Renal cortex interstitium (tissue), 15 donors: ENCODE measurements at places on chromosomes 6 and 20.

DNA sequence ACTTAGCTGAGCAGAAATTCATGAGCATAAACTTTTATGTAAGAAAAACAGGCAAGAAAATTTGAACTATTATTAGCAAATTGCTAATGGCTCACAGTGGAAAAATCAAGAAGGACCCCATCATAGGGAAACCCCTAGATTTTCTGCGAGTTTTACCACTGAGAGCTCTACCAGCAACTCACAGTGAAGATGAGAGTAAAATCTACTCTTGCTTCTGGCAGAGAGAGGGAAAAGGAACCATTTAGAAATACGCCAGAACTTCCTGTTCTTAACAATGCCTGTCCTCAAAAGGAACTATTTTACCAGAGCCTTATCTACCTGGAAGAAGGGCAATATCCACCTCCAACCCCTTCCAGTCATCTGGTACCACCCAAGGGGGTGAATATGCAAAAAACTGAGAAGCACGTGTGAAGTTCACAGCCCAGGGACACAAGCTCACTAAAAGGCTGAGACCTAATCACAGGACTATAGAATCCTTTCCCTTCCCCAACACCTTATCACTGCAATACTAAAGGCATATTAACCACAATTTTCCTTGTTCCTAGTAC is 34.4 kb upstream of the ASF1A start:
- no peak for DNase-seq

DNA sequence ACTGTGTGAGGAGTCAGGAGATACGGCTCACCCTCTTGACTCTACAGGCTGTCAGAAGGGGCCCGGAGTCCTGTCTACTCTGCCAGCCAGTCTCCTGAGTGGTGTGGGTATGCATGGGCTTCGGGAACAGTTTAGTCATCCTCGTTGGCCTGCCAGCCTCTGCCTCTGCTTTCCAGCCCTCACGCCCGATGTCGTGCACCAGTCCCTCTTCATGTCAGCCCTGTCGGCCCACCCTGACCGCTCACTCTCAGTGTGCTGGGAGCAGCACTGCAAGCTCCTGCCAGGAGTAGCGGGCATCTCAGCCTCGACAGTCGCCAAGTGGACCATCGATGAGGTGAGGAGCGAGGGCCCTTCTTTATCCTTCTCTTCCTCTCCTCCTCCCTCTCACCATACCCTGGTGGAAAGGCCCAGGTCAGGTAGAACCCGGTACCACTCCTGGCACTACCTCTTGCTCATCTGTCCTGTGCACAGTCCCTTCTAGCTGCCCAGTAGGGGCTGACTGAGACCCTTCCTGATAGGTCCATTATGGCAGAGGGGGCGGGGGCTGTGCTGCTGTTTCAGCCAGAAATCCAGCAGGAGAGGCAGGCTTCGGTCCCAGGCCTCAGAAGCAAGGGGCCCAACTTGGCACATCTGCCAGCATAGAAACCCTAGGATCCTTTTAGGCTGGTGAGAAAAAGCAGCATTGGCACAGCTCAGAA is 18.7 kb upstream of the SGK2 start:
- DNase-seq: no peak

- DNase-seq: peak; percentile 17
Observed at GRCh38 chr6:72084992-72085569, 198.7 kb downstream of the RIMS1 start.

GRCh38 chr20:38196076-38196475 is 31.0 kb upstream of the TGM2 start:
- no peak for DNase-seq

GRCh38 chr20:2179949-2180348 is 78.3 kb downstream of the STK35 start:
- DNase-seq: no peak

DNA sequence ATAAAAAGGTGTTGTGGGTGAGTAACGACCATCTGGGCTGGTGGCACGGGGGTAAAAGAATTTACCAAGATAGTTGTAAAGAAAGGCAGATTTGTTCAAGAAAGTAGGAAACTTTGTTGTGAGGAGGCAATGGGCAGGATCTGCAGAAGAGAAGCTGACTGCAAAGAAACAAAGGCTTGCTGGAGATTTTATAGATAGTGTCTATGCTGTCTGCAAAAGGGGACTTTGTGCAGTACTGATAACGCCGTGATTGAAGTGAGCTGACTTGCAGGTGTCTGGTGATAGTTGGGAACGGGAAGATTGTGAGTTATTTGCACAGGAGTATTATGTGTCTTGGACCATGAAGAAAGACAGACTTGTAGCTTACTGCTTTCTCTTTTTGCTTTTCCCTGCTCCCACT is 36.8 kb upstream of the GSTA3 start:
- DNase-seq: no peak

DNA sequence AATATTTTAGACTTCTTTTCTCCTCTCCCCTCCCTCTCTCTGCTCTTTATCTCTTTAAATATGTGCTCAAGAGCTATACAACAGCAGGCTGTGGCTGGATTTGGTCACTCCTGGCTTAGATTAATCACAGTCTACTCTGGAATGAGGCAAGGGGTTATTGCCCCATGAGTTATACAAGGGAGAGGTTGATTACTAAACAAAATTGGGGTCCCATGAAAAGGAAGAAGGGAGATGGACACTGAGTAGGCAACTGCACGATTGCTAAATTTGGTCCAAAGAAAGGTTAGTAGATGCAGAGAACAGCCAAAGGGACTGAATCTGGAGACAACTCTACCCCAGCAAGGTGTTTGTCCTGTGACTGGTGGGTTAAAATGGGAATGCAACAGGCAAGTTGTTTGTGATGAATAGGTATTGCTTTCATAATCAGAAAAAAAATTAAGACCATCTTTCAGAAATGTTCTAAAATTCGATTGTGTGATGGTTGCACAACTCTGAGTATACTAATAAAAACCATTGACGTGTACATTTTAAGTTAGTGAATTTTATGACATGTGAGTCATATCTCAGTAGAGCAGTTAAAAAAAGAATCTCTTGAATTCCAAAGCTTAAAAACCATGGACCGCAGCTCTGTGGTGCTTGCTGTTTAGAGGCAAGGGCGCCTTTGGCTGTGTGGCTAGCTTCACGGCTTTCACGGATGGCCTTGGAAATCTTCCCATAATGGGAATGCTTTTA is 57.1 kb downstream of the KIZ start:
- no peak for DNase-seq

- DNase-seq: no peak
Observed at GRCh38 chr6:28224131-28225055, 682 bp upstream of the ZSCAN9 start.

DNA sequence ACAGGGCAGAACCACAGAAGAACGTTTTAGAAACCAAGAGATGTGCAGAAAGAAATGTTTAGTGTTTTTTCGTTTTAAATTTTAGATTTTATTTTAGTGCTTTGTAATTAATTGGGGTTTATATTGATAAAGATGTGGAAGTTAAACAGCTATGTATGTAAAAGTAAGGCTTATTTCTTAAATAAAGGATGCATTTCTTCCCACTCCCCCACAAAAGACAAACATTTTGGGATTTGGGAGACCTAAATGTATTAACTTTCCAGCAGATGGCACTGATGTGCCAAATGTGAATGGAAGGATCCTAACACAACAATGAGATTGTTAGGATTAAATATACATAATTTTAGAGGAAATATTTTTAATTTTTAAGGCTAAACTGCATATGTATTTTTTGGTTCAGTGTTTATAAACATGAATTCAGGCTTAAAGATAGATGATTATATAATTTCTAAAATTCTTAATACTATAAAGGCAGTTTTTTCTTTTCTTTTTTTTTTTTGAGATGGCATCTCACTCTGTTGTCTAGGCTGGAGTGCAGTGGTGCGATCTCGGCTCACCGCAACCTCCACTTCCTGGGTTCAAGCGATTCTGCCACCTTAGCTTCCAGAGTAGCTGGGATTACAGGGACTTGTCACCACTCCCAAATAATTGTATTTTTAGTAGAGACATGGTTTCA is 12.0 kb downstream of the PFDN4 start:
- no peak for DNase-seq

DNA sequence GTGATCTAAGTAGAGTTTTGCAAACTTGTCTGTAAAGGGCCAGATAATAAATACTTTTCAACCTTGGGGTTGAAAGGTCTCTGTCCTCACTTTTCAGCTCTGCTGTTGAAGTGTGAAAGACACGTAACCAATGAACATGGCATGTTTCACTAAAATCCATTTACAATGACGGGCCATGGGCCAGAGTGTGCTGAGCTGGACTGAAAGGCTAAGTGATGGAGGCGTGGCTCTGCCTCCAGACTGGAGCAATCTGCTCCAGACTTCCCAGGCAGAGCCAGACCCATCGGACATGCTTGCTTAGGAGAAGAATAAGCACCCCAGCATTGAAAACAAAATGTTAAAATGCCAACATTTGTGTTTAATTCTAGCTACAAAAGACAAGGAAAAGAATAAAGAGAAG is 41.4 kb downstream of the SCAND1 start:
- no peak for DNase-seq

DNA sequence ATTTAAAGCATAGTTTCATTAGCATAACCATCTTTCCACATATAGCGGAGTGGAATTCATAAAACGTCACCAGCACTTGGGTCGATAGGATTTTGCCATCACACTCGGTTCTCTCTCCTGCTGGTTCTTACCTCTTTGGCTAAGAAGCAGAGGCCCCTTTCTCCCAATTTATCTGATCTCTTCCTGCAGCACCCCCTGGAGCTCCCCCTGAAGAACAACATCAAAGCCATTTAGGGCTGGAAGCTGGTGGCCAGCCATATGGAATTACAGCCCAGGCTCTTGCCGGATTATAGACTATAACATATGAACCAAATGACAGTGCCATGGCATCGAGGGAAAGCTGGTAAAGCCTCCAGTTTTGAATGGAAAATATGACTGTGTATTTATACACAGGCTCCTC is 6.4 kb upstream of the KIF6 start:
- DNase-seq: no peak

GRCh38 chr20:1526896-1527295 is 30.6 kb downstream of the SIRPD start:
- DNase-seq: no peak

DNA sequence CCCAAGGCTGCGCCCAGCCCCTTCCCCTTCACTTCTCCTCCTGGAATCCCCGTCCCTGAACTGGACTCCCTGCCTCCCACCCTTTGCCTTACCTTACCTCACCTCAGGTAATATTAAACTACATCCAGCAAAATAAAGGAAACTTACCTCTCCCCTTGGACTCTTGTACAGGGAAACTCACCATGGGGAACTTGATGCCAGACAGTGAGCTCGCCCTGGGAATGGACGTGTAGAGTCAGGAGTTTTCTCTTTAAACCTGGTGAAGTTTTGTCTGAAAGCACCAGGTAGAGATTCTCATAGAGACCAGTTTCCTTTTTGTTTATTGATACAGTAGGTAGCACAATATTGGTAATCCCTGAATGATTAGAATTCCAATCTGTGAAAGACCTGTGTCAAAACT is 544 bp upstream of the HLA-C start:
- DNase-seq: no peak

GRCh38 chr6:43736211-43736786 is 33.7 kb upstream of the VEGFA start:
- DNase-seq: no peak

- DNase-seq: no peak
Observed at GRCh38 chr6:168122521-168122920, 43.5 kb upstream of the FRMD1 start.

DNA sequence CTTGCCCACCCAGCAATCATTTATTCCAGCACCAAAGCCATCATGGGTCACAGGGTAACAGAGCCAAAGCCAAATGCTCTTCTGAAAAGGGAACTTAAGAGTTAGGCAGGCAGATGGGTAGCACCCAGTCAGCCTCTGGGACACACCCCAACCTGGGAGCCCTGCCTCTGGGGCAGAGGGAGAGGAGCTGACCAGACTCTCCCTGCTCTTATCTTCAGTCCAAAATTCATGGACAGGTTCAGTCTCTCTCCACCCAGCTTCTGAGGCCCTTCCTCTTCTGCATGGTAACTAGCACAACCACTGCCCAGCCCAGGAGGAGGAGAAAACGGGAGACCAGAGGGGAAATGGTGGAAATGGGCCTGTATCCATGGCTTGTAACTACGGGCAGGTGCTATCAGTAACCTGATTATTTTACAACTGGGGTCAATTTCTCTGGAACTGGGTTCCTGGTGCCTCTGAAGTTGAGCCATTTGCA is 105.4 kb downstream of the NOL4L start:
- DNase-seq: no peak

GRCh38 chr6:13091192-13091591 is 237.1 kb downstream of the TBC1D7 start:
- no peak for DNase-seq

DNA sequence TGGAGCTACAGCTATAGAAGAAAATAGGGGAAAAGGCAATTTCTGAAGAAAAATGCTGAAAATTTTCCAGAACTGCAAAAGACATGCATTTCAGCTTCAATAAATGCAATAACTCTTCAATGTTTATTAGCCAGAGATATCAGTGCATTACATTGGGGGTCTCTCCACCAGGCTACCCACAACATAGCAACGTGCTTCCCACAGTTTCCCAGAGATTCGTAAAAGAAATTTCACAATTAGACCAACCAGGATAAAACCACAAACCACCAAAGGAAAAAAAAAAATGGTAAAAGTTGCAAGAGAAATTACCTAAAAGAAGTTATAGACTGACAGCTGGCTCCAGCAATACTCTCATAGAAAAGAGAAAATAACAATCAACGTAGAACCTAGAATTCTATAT is 16.0 kb downstream of the LY86 start:
- no peak for DNase-seq

- DNase-seq: no peak
Observed at GRCh38 chr6:107123501-107123900, 8.2 kb upstream of the BEND3 start.

DNA sequence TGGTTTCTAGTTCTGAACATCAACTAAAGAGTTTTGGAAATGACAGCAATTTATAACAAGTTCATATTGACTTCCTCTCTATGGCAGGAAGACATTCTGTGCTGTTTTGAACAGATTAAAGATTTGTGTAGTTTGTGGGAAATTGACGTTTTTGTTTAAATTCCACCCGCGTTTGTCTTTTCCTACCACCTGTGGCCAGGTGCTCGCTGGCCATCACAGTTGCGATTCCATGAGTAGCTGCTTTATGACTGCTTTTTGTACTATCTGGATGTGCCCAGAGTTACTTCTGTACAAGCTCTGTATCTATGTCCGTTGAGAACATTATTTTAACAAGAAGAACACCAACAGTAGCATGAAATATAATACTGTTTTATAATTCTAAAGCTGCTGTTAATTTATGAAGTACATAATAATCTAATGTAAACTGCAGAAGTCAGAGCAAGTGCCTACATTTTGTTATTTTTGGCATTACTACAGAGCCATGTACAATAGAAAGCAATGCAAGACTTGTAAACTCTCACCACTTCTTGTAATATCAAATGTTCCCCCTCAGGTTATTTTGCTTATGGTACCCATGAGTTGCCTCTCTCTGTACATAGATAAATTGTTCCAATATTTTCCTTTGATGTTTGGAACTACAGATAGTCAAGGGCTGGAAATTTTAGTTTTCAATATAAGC is 33.5 kb downstream of the ZBTB2 start:
- DNase-seq: no peak

DNA sequence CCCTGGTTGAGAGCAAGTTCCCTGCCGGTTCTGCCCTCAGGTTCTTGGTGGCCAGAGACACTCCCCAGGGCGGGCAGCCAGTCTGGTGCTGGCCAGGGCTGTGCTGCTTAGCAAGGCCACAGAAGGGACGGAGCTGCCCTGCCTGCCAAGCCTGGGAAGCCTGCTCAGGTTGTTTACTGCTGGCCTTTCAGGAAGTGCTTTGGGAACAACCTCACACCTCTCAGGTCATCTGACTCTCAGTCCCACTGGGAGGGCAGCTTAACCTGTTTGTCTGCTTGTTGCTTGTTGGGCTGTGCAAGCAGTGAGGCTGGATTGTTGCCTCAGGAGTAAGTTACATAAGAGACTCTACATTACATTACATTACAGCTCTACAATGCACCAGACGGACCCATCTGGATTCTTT is 75.8 kb upstream of the AFDN start:
- DNase-seq: peak; percentile 80

GRCh38 chr6:120556491-120556890 is 777.8 kb downstream of the TBC1D32 start:
- no peak for DNase-seq
